ENCODE measurements at places on chromosomes 2 and 18.
A peak's percentile ranks its signal among the peaks of the same experiment; 100 is the strongest.

DNA sequence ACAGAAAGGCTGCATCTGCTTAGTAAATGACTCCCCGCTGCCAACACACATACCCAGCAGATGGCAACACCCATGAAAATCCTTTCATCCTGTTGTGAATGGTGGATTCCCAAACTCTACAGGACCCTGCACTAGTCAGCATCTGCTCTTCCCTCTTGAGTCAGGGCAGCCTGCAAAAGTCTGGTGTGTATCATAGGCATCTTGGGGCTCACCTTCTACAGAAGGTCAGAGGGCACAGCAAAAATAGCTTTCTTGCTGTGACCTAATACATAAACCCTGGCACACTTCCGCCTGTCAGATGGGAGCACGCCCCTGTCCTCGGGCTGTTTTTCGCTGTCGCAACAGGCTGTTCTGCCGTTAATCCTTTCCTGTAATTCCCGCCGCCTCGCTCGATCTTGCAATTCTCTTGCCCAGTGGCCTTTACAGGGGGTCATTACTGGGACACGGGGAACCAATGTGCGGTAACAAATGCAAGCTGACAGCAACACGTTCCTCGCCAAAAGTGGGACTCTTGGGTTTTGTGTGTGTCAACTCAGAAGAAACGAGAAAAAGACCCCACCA lies 19.9 kb upstream of the SCYGR1 start:
- no peak for DNase-seq

GRCh38 chr2:11243512-11243911 lies 88.2 kb downstream of the SLC66A3 start:
- DNase-seq, result no peak

GRCh38 chr2:150140777-150141176 lies 346.7 kb downstream of the RND3 start:
- DNase-seq, result no peak

- no peak for DNase-seq
Observed at GRCh38 chr2:11955884-11956291, 209.5 kb downstream of the LPIN1 start.

DNA sequence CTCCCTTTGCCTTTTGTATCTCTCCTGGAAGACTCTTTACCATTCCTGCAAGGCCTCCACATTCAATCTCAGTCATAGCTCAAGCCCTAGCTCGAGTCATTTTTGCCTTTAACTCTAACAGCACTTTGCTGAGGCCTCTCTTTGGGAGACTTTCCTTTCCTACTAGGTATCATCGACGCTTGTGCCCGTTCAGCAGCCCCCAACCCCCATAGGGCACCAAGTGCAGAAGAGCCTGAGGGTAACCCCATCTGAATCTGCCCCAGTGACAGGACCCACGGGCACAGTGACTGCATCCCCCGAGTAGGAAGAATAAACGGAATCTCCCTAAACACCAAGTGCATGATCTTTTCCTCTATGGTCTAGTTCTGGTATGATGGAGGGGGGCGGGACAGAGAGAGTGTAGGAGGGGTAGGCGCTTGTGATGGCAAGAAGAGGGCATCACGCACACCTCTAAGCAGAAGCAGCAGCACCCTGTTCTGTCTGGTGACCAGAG lies 66.3 kb downstream of the UXS1 start:
- DNase-seq, result no peak

DNA sequence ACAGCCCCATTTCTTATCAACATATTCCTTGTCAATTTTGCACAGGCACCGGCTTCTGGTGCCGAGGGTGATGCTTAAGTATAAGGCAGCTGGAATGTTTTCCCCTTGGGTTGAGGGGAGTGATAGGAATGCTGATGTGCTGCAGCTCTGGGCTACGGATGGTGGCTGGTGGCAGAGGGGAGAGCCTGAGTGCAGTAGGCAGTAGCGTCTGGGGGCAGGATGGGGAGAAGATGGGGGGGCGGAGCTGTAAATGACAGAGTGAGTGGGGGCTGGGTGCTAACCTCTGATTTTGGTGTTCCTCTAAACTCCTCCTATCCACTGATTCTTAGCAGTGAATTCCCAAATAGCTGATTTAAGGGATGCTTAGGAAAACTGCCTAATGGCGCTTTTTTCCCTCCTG lies 20.7 kb downstream of the TMEM178A start:
- DNase-seq, result no peak

DNA sequence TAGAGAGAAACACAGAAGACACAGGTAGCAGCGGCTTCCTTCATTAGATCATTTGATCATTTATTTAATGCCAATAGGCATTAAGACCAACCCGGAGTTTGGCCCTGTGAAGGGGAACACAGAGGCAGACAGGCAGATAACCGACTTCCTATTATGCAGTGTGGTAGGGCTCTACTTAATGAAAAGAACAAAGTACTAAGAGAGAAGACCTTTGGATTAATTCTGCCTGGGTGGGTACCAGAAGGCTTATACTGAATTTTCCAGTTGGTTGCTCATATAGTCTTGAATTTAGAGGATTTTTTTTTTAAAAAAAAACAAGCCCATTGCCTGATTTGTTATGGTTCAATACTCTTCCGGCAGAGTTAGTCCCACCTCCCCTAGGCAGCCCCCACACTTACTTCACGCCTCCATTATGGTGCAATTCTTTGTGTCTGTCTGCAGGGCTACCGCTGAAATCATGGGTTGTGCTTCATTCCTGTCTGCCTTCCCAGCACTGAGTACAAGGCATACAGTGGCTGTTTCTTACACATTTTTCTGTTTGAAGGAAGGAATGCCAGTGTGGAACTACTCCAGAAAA lies 244.3 kb upstream of the APCDD1 start:
- no peak for DNase-seq

DNA sequence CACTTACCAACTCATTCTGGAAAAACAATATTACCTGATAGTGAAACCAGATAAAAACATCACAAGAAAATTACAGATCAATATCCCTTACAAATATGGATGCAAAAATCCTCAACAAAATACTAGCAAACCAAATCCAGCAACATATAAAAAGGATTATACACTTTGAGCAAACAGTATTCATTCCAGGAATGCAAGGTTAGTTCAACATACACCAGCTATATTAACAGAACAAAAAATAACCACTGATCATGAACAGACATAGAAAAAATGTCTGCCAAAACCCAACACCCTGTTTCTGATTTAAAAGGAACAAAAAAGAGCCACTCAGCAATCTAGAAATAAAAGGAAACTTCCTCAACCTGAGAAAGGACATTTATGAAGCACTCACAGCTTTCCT lies 62.1 kb downstream of the TLK1 start:
- no peak for DNase-seq

- no peak for DNase-seq
Observed at GRCh38 chr2:100900156-100900795, 80.3 kb downstream of the NPAS2 start.

GRCh38 chr2:196054631-196055030 lies 14.0 kb downstream of the DNAH7 start:
- no peak for DNase-seq

DNA sequence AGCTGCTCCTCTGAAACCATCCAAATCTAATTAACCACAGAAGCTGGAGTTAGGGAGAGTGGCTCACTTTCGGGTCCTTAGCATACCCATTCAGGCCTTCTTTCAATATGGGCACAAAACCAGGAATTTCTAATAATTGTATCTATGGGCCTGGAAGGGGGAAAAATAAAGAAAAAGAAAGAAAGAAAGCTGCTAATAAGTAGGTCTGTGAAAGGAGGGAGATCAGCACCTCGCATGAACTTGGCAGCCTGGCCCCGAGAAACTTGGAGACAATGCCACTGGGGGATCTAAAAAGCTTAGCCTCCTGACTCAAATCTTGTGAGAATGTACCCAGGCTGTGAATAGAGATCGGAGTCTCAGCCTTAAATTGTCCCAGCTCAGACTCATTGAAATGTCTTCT lies 252.1 kb upstream of the SLC14A2 start:
- DNase-seq, result no peak

GRCh38 chr2:186274936-186275575 lies 211.0 kb upstream of the ZC3H15 start:
- DNase-seq, result peak; percentile 68

- DNase-seq, result peak; percentile 84
Observed at GRCh38 chr2:27954771-27955383, 64.3 kb downstream of the BABAM2 start.

GRCh38 chr2:173898996-173899395 lies 66.2 kb downstream of the SP3 start:
- DNase-seq, result no peak

DNA sequence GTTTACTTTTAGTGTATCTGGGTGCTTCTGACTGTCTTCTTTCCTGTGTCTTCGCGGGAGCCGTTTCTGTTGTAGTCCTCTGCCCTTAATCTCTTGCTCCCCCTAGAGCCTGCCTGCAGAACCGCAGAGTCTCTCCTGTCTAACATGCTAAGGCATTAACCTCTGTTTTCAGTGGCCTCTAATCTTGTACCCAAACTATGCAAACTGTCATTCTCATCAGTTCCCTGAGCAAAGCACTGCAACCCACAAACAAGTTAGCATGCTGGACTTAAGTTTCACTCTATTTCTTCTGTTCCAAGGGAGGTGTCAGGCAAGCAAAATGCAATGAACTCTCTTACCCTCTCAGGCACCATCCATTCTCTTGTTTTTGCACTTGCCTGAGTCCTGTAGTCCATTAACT lies 138.4 kb downstream of the OTX1 start:
- DNase-seq, result peak; percentile 18

GRCh38 chr2:55157474-55157884 lies 74.6 kb downstream of the CLHC1 start:
- no peak for DNase-seq

DNA sequence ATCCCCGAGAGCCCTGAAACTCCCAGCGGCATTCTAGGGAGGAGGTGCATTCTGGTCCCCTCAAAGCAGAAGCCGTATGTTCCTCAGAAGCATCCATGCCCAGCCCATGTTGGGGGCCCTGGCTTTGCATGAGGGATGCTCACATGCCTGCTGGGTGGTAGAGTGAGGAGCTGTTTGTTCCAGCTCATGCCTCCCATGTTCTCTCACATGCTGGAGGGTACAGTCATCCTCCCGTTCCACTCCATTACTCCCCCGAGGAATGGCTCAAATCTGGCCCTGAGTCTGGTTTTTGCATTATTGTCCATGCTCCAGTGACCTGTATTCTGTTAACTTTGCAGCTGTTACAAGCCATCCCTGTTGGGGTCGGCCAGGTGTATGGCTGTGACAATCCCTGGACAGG lies 24.1 kb downstream of the SLC14A2 start:
- DNase-seq, result no peak

GRCh38 chr2:20620271-20620681 lies 30.6 kb downstream of the HS1BP3 start:
- no peak for DNase-seq

GRCh38 chr18:48659188-48660009 lies 120.6 kb downstream of the CTIF start:
- no peak for DNase-seq

DNA sequence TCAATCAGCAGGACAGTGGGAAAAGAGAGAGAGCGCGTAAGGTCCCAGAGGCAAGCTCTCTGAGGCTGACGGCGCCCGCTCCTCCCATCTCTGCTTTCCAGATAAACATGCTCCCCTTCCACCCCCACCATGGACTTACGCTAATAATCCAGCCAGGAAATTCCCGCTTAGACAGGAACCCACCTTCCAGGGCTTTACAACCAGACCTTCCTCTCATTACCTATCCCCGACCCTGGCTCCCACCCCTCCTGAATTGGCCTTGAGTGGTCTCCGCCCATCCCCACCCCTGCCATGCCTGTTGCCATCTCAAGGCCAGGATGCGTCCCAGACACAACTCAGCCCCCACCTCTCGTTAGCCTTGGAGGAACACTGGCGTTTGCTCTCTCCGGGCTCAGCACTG lies 131.1 kb downstream of the SMAD2 start:
- no peak for DNase-seq

- no peak for DNase-seq
Observed at GRCh38 chr2:209458008-209458979, 34.4 kb downstream of the MAP2 start.

GRCh38 chr18:22210311-22210754 lies 40.9 kb downstream of the GATA6 start:
- DNase-seq, result no peak

GRCh38 chr2:21019678-21020021 lies 24.2 kb downstream of the APOB start:
- DNase-seq, result no peak

- no peak for DNase-seq
Observed at GRCh38 chr2:106995556-106995955, 109.6 kb upstream of the ST6GAL2 start.

- DNase-seq, result no peak
Observed at GRCh38 chr18:50131591-50131990, 63.4 kb downstream of the MYO5B start.
